Activated T-cell treated with anti-CD3 and anti-CD28 coated beads, Interleukin-2, amount 50 U/mL, for 72 hours (primary cell): ENCODE measurements at places on chromosomes 3 and 15. TPM values are rescaled to one million over a fixed set of nuclear protein-coding genes. Genes with fewer than 3 reads are reported as not detected.

GRCh38 chr3:139236336-139236735 is 107.5 kb upstream of the MRPS22 start:
- DNase-seq = no peak

Gene GLDN
- total RNA-seq = not detected

GRCh38 chr3:37980462-37981347 is 9.9 kb upstream of the VILL start:
- DNase-seq = no peak

Gene MSL2
- 71.0 TPM for total RNA-seq

DNA sequence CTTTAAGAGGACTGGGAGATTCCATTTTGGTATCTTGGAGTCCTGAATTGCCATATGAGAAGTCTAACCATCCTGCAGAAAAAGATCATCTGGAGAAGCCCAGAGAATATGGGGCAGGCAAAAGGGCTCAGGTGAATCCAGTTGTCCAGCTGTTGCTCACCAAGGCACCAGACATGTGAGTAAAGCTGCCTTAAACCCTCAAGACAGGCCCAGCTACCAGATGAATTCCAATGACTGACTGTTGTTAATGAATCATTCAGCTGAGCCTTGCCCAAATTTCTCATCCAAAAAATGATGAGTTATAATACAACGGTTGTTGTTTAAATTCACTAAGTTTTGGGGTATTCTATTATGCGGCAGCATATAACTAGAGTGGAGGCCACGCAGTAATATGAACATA is 22.0 kb upstream of the NANOGP8 start:
- no peak for DNase-seq

- DNase-seq = no peak
Measured at GRCh38 chr15:94414916-94415315, 183.6 kb downstream of the MCTP2 start.

- DNase-seq = peak; percentile 47
Measured at GRCh38 chr15:60800299-60801072, 321.5 kb upstream of the ICE2 start.

Gene ACKR4
- not detected for total RNA-seq

GRCh38 chr15:66673410-66674322 is 28.4 kb upstream of the SMAD6 start:
- peak; percentile 48 for DNase-seq

Gene SERPINI1
- 3.9 TPM for total RNA-seq

Gene LSAMP
- total RNA-seq = not detected

Gene PRKAR2A
- total RNA-seq = 23.0 TPM

DNA sequence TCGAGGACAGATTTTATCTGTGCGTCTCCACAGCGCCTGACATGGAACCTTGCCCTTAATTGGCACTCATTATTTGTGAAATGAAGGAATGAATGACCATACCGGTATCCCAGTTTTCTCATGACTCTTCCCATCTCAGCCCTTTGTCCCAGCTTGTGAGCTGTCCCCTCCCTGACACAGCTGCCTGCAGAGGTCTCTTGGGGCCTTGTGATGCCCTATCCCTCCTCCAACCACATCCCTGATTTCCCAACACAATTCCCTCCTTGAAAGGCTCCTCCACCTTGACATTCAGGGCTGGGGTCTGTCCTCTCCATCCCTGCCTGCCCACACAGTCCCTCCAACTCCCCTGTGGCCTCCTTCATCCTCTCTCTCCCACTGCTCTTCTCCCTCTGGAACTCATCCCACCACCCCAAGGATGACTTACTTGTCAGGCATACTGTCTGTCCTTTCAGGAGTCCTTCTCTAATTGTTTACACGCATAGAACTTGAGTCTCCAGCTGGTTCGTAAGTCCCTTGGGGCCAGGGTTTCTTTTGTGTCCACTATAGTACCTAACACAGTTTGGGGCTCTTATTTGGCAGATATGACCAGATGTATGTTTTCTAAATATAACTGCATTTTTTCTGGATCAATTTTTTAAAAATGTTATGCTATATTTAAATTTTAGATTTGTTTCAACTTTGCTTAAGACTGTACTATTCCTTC is 35.6 kb upstream of the FILIP1L start:
- no peak for DNase-seq

Gene LRRC34
- total RNA-seq = 6.3 TPM

DNA sequence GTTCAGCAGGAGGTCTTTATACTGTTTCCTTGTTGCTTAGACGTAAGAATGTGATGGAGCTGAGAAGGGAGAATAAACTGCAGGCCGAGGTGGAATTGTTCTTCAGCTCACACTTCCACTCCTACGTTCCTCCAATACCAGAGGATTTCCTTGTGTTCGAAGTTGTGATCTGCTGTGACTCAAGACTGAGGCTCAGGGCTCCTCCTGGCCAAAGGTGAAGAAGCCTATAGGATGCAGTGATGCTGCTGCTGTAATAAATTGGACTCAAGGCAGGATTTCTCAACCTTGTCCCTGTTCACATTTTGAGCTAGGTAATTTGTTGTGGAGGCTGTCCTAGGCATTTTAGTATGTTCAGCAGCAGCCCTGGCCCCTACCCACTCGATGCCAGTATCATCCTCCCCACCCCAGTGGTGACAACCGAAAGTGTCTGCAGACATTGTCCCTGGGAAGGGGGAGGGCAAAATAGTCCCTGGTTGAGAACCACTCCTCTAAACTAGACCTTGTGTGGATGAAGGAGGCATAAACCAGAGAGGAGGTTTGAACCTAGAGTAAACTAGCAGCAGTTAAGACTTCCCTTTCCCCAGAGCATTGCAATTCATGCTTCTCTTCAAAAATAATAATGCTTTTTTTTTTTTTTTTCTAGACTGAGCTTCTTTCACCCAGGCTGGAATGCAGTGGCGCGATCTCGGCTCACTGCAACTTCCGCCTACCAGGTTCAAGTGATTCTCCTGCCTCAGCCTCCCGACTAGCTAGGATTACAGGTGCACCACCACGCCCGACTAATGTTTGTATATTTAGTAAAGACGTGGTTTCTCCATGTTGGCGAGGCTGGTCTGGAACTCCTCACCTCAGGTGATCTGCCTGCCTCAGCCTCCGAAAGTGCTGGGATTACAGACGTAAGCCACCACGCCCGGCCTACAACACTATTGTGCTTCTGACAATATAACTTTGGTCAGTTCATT is 11.1 kb downstream of the RAP2B start:
- no peak for DNase-seq

DNA sequence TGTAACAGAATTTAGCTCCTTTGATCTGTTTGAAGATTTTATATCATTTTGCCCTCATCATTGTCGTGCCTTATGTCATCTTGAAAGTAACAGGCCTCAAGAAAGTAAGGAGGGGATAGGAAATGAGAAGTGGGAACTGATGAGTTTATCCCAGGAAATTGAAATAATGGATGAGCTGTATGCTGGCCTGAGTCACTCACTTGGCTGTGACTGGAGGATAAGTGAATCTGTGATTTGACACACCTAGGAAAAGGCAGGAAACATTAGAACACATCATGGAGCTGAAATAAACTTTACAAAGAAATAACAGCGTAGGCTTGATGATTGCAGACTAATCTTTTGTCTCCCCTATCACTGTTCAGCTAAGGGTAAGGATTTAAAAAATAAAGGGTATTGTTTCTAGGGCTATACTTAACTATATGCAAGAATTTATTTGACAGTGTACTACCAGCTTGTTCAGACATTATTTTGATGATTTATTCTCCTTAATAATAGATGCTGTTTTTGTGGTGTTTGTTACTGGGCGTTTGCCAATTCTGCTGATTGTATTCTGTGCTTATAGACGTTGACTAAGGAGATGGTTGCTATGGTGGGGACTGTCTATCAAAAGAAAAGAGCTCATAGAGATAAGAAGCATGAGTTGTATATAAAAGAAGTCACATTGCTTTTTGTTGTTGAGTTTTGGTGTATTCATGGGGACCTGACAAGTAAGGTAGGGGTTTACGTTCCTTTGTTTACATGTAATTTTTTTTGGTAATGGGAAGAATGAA is 105.6 kb upstream of the ROPN1 start:
- no peak for DNase-seq
